ENCODE measurements at places on chromosomes 4 and X.

DNA sequence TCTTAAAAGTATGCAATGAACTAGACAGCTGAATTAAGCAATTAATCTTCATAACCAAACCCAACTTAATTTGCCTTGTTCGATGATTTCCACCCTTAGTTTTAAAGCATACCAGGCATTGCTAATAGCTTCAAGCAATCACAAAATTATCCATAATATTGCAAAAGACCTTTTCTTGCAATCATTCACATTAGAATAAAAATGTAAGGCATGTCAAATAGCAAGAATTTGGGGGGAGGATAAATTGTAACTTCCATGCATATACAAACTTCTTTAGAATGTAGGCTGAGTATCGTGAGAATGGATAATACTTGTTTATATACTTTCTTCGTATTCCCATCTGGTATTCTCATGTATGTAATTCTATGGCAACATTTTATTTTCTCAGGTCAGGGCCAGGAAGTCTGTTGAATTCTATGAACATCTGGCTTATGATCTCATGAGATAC, 28.7 kb upstream of the BMP2K start:
- DNase-seq, result no peak

- no peak for DNase-seq
Measured at GRCh38 chr4:176883681-176884418, 91.1 kb upstream of the VEGFC start.

- no peak for DNase-seq
Measured at GRCh38 chr4:4362991-4363697, 23.8 kb upstream of the NSG1 start.

DNA sequence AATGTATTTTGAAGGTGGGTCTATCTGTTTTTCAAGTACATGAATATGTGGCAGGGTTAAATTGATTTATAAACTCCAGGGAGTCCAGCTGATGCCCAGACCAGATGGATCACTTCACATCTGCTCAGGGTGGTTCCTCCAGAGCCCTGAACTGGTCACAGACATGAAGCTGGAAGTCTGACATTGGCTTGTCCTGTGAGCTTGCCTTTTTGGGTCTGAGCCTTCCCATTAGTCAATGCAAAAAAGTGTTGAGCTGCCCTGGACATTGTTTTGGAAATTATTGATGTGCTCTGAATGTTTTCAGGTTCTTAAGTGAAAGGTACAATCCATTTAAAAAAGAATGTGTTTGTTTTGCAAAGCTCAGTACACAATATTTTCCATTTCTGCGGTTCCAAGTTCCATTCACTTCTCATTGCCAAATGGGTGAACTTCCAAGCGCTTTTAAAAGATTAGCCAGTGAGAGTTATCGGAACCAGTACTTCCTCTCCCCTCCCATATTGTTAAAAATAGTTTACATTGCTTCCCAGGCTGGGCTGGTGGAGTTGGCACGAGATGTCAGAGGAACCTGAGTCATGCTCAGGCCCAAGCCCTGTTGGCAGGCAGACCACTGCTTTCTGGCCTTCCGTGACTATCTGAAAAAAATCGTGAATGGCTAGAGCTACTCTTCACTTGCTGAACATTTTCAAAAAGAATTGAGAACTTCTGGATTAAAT, 52.1 kb downstream of the PDGFRA start:
- no peak for DNase-seq

- DNase-seq, result no peak
Measured at GRCh38 chr4:3418029-3418762, 23.6 kb upstream of the HGFAC start.

- DNase-seq, result no peak
Measured at GRCh38 chrX:72038016-72038415, 93.7 kb downstream of the RTL5 start.

DNA sequence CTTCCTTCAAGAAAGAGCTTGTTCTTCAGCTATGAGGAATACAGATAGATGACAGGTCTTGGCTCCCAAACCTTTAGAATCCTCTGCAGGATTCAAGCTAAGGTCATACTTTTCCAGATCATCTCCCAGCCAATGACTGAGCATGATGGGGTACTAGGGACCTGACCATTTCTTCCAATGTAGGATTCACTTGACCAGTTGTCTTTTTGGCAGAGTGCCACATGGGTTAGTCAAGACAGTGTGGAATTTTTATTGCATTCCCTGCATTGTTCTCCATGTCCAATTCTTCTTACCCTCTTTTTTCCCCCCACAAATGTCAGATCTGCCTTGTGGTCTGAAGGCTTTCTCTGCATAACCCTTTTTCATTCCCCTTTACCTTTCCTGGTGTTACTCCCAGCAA, 99.5 kb downstream of the CCSER1 start:
- no peak for DNase-seq

DNA sequence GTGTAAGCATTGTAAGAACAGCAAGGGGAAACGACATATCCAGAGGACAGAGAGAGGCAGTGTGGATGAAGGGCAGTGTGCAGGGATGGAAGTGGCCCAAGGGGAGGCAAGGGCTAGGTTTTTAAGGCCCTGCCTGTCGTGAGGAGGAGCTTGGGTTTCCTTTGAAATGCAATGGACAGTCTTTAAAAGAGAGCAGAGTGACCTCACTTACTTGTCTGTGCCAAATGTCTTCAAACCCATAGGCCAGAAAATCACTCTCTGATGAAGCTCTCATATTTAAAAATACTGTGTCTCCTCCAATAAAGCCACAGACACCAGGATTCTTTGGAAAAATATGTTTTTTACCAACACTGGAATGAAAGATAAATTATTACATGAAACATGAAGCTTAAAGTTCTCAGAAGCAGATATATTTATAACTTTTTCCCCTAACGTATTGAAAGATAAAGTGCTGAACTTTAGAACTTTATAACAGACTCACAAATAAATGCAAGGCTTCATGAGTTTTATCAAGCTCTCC, 19.2 kb upstream of the ATXN3L start:
- DNase-seq, result no peak

DNA sequence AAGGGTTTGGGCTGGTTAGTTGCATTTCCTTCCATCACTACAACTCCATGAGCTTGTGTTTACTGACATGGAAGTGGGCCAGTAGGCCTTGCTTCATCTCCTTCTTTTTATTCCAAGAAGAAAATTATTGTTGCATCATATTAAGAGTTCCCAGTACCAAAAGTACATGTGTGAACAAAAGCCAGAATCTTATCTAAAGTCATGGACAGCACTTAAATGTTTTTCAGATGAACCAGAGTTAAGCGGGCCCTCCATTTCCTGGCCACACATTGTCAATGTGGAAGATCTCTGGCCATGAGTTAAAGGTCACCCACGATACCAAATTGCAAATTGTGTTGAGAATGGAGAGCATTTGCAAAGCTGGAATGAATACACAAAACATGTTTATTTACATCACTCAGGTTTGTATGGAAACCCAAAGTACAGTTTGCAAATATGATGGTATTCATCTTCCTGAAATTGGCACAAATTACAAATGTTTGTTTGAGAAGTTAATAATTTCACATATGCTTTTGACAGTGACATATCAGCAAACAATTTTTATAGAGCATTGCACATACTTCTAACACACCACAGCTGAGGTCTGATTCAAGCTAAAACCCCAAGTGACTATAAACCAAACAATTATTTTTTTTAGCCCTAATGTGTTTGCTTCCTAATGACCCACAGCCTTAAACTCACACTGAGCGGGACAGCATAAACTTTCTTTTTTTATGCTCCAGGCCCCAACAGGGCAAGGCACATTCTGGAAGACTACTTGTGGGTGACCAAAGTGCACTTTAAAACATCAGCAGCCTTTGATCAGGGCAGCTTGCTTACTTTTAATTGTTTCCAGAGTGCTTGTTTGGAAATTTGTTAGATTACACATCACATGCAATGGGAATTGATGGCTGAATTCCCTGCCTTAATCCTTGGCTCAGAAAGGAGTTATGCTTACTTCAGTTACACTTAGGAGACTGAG, 502.9 kb upstream of the SLIT2 start:
- no peak for DNase-seq

GRCh38 chrX:40157228-40158035, 59.7 kb upstream of the BCOR start:
- DNase-seq, result no peak

GRCh38 chrX:130769835-130770234, 133.2 kb downstream of the ENOX2 start:
- no peak for DNase-seq
